ENCODE measurements at places on chromosomes 2 and 18.

DNA sequence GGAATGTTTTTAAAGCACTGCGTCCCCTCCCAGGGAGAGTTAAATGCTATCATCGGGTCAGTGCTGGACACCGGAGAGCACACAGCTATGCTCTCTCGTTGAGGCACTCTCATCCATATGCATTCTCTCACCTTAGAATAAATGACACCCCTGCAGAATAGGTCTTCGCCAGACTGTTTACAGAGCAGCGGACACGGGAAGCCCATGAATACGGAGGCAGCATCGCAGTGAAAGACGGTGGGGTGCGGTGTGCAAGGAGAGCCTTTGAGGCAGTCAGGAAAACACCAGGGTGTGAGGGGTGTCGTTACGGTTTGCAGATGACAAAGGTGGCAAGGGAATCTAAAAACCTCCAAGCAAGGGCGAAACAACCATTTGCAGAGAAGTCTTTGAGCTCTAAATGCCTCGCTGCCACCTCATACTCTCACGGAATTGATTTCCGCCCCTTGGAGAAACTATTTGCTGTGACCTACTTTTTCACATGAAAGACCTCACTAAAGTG is 169.2 kb upstream of the FHL2 start:
- ATAC-seq, result no peak

DNA sequence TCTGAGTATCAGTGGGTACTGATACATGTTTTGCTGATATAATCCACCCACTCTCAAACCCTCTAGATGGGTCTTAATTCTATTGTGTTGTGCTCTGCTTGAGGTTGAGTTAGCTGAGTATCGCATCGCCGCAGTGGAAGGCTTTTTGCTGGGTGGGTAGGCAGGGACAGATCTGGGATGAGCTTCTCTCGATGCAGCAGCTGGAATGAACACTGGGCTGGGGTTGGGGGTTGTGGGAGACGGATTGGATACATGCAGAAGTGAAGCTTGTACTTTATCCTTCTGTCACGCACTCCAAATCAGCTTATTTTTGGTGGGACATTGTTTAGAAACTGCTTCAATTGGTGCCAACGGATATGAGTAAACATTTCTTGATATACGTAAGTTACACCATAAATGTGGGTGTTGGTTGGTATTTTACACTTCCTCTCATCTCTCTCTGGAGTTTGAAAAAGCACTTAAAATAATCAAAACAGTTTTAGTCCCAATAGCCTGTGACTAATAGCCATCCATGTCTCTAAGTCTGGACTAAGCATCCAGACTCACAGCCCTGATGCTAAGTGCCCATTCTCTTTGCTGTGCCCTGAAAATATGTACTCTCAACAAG is 107.1 kb downstream of the POLE4 start:
- no peak for ATAC-seq

DNA sequence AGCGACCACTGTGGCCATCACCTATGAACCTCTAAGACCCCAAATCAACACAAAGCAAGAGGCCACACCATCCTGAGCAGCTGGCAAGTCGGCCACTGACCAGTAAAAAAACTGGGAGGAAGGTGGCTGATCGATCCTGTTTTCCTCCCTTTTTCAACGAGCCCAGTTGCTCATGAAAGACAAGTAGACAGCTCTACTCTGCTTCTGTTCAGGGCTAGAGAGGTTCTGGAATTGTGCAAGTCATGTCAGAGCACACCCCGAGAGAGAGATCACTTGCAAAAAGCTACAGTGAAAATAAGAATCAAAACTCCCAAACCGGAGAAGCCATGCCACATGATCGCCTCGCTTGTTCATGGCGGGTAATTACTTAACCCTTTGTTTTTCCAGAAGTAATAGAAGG is 34.6 kb downstream of the ZNF516 start:
- no peak for ATAC-seq

DNA sequence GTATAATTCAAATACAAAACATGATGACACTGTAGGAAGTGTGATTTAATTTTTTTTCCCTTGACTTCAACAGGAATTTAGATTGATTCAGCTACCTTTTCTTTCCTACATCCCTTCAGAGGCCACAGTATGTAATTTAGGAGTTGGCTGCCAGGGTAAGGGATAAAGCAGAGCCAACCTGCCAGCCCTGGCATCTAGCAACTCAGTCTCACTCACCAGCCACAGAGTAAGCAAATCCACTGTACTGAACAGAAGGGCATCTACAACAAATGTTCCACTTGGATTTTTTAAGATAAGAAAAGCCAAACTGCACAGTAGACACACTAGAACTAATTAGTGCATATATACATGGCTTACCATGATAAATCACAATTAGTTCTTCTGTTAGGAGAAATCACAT is 54.3 kb upstream of the PEX13 start:
- ATAC-seq, result no peak

DNA sequence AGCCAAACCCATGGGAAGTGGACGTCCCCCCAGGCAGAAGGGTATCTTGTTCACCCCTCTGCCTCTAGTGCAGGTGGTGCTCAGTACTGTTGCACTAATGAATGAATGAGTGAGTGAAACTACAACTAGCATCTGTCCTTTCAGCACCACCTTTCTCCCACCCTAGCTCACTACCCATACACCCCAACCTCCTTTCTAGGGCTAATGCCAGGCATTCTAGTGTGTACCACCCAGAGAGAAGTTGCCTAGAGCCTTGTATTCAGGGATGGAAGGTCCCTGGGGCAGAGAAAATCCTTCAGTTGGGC is 22.5 kb downstream of the CCT7 start:
- ATAC-seq, result no peak

- ATAC-seq, result no peak
Measured at GRCh38 chr2:44838116-44838790, 103.2 kb upstream of the SIX3 start.

DNA sequence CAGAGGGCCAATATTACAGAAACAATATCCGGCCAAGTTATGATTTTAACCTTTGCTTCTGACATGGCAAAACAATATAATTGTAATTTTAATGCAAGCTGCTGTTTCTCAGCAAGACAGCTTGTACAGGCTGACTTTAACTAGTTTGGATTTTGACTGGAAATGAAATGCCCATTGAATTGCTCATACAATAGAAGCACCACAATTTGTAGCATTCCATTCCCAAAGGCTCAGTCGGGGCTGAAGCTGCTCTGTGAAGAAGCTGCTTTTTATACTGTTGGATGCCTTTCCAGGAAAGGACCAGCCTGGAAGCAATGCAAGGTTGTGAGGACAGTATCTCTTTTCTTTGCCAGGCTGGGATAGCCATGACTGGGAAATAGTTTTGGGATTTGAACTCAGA is 677.0 kb upstream of the FANCL start:
- ATAC-seq, result no peak

DNA sequence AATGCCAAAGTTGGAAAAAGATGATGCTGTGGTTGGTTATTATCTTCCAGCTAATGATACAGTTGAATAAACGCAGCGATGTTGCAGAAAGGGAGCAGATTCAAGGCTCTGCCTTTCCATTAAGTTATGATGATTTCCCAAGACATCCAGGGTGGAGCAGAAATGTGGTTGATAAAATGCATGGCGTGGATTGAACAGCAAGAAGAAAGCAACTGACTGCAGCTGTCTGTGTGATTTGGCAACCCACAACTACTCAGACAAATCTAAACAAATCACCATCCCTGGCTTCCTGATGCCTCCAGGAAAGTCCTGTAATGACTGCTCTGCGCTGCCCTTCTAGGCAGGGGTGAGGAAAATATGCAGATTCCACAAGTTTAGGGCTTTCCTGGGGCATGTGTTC is 166.3 kb downstream of the NRP2 start:
- ATAC-seq, result no peak

GRCh38 chr2:46413631-46414030 is 65.7 kb upstream of the TMEM247 start:
- no peak for ATAC-seq

GRCh38 chr2:23772684-23773083 is 154.2 kb downstream of the ATAD2B start:
- no peak for ATAC-seq

DNA sequence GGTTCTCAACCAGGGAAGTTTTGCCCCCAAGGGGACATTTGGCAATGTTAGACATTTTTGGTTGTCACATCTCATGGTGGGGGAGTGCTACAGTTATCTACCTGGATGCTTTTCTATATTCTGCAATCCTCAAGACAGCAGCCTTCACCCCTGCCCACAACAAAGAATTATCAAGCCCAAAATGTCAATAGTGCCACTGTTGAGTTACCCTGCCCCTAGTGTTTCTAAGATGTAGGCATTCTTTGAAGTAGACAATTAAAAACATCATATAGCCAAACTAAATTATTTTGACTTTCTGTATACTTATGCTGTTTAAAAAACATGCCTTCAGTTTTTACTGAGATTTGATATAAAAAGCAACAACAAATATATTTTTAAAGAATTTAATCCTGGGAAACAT is 48.0 kb downstream of the ABI2 start:
- ATAC-seq, result no peak

- no peak for ATAC-seq
Measured at GRCh38 chr18:26418225-26418624, 130.1 kb downstream of the KCTD1 start.

DNA sequence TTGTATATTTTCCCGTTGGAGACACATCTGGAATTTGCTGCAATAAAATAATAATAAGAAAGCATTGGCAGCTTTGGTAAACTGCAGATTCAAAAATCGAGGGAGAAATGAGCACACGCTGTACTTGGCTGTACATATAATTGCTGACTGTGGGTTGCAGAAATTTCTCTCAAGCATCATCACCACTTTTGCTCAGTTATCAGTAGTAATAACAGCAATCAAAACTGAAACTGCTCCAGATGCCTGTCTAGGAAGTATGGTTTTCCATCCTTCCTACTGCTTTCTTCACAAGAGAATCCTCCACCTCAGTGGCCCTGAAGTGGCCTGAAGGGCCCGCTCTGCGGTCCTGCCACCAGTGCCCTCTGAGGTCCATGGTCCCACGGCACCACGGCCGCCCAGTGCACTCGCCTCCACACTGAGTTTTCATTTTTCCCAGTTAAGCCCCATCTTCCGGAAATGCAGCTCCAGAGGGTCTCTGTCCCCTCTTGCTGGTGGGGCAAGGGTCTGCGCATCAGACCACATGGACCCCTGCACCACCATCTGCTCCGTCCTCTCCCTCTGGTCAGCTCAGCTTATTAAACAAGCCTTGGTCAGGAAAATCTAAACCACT is 3.9 kb downstream of the DUSP28 start:
- ATAC-seq, result no peak

GRCh38 chr2:124347209-124347608 is 322.1 kb downstream of the CNTNAP5 start:
- ATAC-seq, result no peak

DNA sequence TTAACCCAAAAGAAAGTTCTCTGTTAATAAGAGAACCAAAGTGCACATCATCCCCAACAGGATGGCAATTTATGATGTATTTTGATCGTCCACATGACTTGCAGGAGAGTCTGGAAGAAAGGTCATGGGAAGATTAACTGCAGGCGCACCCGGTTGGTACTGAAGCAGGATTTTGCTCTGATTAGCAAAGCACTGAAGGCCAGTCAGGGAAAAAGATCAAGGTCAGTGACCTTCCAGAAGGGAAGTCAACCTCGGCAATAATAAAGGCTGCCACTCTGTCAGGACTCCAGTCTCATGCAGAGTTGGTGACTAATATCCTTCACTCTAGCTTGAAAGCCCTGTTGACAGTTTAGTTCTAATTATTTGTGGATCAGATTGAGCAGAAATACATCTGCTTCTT is 432.7 kb upstream of the RAB12 start:
- no peak for ATAC-seq

- no peak for ATAC-seq
Measured at GRCh38 chr2:119708241-119708640, 29.2 kb downstream of the TMEM177 start.

DNA sequence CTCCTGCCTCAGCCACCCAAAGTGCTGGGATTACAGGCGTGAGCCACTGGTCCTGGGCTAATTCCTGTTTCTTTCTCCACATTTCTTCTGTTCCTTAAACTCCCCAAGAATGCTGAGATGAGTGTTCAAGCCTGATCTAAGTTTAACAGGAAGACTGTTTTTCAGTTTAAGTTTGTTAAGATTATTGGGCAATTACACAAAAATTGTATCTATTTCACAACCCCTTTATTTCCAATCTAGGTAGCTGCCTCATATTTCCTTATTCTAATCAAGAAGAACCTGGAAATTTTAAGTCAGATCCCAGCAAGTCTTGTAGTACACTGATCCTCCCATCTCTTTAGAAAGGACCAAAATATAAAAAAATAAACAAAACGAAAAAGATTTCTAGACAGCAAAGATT is 11.7 kb downstream of the SFT2D3 start:
- no peak for ATAC-seq

- ATAC-seq, result peak; percentile 3
Measured at GRCh38 chr2:152176113-152176714, 651 bp upstream of the STAM2 start.

DNA sequence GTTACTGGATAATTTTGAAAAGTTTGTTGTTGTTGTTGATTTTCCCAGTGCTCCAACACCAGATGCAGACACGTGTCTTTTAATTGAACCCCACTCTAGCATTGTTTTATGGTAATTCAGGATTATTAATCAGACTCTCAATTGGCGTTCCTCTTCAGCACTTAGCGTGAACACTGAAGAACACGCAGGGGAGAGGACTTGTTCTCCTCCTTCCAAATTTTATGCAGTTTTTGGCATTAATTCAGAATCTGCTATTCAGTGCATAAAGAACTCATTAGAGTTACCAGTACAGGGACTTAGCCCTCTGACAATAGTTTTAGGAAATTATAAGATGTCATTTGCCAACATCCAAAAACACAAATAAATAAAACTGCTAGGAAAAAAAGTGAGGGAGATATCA is 75.5 kb downstream of the SNTG2 start:
- no peak for ATAC-seq

DNA sequence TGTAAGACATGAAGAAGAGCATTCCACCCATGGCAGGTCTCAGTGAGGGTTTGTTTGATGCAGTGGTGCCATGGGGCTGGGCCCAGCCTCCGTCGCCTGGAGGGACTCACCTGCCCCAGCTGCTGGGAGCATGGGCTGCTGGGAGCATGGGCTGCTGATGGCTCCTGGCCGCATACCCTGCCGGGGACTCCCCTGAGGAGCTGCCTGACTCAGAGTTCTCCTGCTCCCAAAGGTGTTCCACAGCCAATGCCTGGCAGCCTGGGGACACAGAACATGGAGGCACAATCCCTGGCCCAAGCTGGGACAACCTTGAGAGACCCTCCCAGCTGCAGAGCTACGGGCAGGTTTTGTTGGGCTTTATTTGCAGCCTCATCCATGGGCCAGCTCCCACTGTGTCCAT is 108.4 kb downstream of the COPS8 start:
- ATAC-seq, result no peak

DNA sequence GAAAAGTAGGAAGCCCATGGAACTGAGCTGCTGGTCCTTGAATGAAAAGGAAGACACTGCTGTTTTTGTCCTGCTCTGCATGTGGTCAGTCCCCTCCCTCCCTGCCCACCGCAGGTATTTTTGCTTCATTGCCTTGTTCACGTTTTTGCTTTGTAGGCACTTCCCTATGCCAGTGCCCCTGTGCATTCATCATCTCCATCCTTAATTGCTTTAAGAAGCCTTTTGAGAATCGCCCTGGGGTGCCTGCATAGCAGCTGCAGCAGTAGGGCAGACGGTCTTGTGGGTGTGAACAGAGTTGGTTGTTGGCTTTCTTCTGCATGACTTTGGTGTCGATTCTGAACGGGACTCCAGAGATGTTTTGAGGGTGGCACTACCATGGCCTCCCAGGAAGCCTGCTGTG is 97.0 kb downstream of the CABLES1 start:
- ATAC-seq, result no peak

GRCh38 chr2:158777077-158777476 is 18.0 kb upstream of the DAPL1 start:
- no peak for ATAC-seq

Data from gastroesophageal sphincter (tissue), 4 donors.